ENCODE measurements at places on chromosomes 2 and 18.

DNA sequence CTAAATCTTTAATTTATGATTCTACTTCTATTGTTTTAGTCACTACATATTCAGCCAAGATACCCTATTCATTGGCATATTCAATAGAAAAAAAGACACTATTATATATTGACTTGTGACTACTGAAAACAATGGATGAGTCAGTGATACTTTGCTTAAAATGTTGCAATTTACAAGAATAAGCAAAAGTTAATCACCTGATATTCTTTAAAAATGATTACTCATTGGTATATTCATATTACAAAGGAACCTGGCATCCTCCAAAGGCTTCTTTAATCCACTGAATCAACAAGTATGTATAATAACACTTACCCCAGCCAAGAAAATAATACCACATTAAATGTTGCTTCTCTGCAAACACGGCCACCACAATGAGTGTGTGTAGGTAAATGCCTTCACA, 87.8 kb downstream of the CALCRL start:
- DNase-seq: no peak

GRCh38 chr18:8762968-8763367, 57.6 kb downstream of the MTCL1 start:
- no peak for DNase-seq

DNA sequence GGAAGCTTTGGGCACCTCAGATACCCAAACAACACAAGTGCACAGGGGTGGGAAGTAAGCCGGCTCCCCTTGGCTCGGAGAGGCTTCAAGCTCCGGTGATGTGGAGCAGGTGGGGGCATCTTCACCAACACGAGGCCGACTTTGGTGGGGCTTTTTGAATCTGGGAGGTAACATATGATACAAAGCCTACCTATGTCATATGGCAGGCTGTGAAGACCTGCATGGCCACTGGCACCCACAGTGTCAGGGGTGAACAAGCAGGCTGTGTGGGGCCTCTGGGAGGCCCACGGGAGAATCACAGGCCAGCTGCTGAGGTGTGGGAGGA, 109.0 kb downstream of the EIPR1 start:
- no peak for DNase-seq

DNA sequence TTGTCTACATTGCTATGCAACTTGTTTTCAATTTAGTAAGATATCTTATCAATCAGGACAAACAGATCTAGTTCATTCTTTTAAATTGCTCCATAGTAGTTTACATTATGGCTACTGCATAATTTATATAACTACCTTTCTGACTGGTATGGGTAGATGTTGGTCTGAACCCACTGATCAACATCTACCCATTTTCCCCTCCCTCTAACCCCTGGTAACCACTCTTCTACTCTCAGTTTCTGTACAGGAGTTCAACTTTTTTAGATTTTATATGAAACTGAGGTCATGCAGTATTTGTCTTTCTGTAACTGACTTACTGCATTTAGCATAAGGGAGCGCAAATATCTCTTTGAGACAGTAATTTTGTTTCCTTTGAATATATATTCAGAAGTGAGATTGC, 73.2 kb downstream of the ITSN2 start:
- DNase-seq: no peak

- DNase-seq: no peak
Measured at GRCh38 chr2:127607399-127607908, 38.5 kb upstream of the GPR17 start.

DNA sequence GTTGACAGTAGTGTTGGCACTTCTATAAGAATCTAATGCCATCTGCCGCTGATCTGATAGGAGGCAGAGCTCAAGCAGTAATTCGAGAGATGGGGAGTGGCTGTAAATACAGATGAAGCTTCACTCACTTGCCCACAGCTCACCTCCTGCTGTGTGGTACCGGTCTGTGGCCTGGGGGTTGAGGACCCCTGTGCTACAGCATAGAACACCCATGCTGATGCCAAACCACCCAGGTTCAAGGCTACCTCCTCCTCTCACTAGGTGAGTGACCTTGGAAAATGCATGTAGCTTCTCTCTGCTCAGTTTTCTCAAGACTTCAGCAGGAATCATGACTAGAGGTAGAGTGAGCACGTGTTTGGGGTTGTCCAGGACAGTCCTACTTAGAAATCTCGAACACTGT, 263.4 kb downstream of the SH3BP4 start:
- DNase-seq: no peak

GRCh38 chr2:143759455-143759854, 630.2 kb downstream of the ARHGAP15 start:
- no peak for DNase-seq

DNA sequence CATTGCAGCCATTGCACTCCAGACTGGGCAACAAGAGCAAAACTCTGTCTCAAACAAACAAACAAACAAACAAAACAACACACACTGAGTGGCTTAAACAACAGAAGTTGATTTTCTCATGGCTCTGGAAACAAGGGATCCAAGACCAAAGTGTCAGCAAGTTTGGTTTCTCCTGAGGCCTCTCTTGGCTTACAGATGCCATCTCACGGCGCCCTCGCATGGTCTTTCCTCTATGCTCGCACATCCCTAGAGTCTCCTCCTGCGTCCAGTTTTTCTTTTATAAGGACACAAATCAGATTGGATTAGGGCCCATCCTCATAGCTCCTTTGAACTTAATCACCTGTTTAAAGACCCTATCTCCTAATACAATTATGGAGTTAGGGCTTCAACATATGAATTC, 133.4 kb upstream of the LRRTM1 start:
- no peak for DNase-seq
